ENCODE measurements at places on chromosomes 7 and 10. TPM values are rescaled to one million over a fixed set of nuclear protein-coding genes. Genes with fewer than 3 reads are reported as not detected.

The MYL7 gene
- total RNA-seq, result not detected

The FAM237B gene
- not detected for total RNA-seq

The TBX20 gene
- total RNA-seq, result 4.6 TPM

The FOXK1 gene
- total RNA-seq, result 22.6 TPM

The GJC3 gene
- under 0.01 TPM for total RNA-seq

The TMEM26 gene
- 0.92 TPM for total RNA-seq

The A1CF gene
- not detected for total RNA-seq

The HOXA11 gene
- 9.6 TPM for total RNA-seq

The ITPRID1 gene
- total RNA-seq, result not detected

The LBX1 gene
- total RNA-seq, result not detected

The CXCL12 gene
- total RNA-seq, result 135 TPM
